ENCODE measurements at places on chromosomes 1 and 21. TPM values are rescaled to one million over a fixed set of nuclear protein-coding genes. Genes with fewer than 3 reads are reported as not detected.
A peak's percentile ranks its signal among the peaks of the same experiment; 100 is the strongest.

GRCh38 chr1:93446837-93447451 is 974 bp upstream of the FNBP1L start:
- ATAC-seq: no peak

DNA sequence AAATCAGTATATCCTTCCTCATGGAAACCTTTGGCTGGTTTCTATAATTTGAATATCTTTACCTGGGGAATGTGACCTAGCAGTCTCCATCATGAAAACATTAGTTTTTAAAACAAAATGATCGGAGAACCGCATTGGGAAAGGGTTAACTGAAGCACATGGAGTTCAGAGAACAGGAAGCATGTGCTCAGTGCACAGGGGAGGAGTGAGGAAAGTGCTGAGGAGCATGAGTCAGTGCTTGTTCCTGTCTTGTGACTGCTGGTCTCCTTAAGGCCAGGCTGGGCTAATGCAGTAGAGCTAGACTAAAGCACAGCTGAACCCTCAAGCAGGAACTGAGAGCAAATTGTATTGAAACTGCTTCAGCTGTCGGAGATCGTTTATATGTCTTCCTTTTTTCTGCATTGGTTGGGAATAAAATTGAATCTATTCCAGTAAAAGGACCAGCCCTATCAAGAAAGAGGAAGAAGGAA is 5.8 kb downstream of the IFI16 start:
- ATAC-seq: peak; percentile 87

- ATAC-seq: no peak
Observed at GRCh38 chr1:2159124-2159523, 35.4 kb downstream of the FAAP20 start.

GRCh38 chr1:24051206-24051945 is 60.6 kb downstream of the MYOM3 start:
- ATAC-seq: no peak

DNA sequence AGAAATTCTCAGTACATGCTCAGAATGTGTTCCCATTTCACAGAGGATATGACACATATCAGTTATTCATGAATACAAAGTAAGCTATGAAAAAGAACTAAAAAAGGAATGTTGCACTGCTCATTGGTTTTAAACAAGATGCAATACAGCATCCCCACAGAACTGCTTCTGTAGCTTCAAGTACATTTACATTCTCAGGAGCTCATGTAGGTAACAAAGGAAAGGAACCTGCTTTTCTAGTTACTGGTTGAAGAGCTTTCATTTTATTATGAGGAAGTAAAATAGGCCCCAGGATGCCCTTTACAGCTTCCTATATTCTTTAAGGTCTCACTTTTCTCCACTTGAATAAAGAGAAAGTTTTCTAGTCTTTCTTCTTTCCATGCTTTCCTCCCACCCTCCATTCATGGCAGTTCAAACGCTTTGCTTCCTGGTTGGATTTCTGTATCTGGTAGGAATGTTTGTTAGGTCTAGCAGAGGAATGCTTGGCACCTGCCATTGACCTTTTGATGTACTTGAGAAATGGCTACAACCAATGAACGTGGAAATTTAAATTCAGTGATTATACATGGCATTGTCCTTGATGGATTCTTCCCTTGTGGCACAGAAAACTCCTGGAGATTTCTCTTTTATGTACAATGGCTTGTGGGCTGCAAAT is 27.1 kb upstream of the KCNK2 start:
- no peak for ATAC-seq

DNA sequence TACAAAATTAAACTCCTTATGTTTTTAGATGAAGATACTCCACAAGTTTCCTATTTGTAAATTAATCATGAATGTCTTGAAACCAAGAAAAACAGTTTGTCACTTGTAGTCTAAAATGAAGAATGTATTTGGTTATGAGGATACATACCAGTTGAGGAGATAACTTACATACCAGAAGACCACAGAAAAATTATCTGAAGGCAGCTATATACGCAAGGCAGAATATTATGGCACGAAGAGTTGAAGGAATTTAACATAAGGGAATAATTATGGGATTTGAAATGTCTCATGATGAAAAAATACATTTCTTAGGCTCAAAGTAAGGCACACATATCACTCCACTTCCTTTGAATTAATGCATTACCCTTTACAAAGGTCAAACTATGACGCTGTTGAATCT is 73.3 kb downstream of the IFI44 start:
- ATAC-seq: no peak

DNA sequence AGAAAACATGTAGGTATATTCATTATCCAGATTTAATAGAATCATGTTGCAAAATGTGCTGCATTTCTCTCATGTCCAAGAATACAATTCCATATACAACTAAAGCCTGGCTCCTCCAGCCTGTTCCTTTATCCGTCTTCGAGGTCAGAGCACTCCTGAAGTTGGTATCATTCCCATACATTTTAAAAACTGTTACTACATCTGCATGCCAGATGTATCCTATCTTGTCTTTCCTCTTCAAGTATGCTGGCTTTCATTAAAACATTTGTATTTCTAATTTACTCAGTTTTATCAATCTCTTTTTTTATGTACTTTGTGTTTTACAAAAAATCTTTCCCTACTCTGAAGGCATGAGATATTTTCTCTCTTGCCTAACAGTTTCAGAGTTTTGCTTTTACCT is 536.6 kb upstream of the USP24 start:
- no peak for ATAC-seq

DNA sequence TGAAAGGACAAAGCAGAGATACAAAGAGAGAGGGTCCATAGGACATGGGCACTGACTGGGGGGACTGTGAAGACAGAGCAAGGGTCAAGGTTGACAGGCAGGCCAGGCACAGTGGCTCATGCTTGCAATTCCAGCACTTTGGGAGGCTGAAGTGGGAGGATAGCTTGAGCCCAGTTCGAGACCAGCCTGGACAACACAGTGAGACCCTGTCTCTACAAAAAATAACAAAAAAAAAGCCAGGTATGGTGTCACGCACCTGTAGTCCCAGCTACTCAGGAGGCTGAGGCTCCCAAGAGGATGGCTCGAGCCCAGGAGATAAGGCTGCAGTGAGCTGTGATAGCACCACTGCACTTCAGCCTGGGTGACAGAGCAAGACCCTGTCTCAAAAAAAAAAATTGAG is 4.4 kb downstream of the CASP9 start:
- no peak for ATAC-seq

DNA sequence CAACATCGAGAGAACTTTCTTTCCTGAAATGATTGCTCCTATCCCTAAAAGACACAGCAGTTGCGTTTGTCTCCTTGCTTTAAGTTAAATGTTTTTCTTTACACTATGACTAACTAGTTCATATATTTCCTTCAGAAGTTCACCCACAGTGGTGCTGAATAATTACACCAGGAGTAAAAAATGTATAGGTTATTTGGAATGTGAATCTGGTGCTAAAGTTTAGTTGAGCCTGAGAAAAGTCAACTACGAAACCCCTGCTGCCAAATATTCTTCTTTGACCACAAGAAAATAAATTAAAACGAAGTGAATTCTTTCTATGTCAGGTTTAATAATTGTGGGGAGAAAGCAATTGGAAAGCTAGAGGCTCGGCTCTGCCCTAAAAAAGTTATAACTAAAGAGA is 52.8 kb downstream of the C4BPA start:
- no peak for ATAC-seq

- ATAC-seq: no peak
Observed at GRCh38 chr1:177926201-177926600, 43.7 kb downstream of the SEC16B start.

DNA sequence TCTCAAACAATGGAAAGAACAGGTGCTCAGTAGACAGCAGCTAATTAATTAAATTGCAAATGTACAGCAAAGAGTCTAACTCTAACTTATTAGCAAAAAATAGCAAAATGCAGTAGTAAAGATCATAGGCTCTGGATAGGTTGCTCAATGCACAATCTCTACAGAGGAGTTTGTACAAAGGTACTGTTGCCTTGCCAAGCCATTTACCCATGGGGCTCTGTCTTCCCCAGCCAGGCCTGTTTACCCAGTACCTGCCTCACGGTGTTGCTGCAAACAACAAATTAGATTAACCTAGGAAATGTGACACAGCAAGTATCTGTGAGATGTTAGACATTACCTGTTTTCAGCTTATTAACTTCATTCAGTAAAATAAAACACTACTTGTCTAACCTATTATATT is 222.0 kb downstream of the DENND1B start:
- no peak for ATAC-seq

DNA sequence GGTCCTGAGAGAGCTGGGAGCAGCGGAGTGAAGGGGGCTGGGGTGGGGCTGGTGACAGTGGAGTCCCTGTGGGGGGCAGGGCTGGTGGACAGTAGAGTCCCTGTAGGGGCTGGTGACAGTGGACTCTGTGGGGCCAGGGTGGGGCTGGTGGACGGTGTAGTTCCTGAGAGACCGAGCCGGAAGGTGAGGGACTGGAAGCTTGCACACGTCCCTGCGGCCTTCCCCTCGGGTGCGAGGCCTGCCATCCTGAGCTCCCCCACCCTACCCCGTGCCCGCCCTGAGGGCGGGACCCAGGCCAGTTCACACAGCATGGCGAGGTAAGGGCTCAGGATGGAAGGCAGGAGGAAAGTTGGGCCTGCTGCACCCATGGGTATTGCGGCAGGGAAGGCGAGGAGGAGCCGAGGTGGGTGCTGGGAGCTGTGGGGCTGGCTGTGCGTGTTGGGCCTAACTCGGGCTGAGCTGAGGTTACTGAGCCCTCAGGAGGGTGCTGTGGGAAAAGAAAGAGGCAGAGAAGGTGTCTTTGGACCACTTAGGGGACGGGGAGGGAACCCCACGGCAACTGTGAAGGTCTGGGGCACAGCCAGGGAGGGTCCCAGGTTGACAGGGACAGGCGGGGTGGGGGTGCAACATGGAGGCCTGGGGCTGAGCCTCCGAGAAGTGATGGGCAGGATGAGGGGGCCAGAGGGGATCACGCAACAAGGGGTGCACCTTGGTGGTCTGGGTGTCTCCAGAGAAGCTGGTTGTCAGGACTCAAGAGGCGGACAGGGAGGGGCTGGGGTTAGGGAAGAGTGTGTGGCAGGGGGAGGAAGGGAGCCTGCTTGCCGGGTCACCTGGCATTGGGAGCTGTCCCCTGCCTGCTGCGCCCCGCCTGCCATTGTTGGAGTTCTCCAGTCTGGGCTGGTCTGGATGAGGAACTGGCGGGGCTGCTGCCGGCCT is 60.8 kb downstream of the PRKCZ start:
- no peak for ATAC-seq

DNA sequence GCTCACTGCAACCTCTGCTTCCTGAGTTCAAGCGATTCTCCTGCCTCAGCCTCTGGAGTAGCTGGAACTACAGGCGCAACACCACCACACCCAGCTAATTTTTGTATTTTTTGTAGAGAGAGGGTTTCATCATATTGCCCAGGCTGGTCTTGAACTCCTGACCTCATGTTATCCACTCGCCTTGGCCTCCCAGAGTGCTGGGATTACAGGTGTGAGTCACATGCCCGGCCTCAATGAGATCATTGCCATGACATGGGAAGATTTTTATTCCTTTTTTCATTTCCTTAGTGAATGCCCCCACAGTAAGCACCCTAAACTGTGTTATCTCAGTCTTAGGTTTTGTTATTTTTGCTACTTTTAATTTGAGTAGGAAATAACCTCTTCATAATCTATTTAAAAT is 977.9 kb downstream of the BRINP3 start:
- no peak for ATAC-seq

- peak; percentile 7 for ATAC-seq
Observed at GRCh38 chr21:44802396-44803153, 955 bp upstream of the UBE2G2 start.

DNA sequence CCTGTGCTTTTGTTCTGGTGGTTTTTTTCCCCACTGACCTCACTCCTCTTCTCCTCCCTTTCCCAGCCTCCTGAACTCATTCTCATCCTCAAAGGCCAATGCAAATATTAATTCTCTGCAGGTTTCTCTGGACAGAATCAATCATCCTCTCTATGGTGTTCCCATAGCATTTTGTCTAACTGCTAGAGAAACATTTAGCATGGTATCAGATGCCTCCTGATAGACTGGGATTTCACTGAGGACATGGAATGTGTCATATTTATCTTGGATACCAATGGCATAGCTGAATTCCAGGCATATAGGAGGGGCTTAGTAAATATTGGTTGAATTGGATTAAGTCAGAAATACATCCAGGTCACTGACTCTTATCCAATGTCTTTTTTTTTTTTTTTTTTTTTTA is 46.1 kb upstream of the SRP9 start:
- no peak for ATAC-seq

DNA sequence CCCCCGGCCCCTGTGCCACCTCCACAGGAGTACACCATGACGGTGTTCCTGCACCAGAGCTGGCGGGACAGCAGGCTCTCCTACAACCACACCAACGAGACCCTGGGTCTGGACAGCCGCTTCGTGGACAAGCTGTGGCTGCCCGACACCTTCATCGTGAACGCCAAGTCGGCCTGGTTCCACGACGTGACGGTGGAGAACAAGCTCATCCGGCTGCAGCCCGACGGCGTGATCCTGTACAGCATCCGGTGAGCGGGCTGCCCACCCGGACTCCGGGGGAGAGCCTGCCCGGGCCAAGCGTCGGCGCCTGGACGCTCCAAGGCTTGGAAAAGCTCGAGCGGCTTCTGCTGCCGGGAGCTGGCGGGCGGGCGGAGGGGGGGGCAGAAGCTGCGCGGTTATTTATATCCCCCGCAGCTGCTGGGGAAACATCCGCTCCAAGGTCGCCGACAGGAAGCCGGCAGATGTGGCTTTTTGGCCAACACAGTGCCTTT is 6.4 kb downstream of the GABRD start:
- no peak for ATAC-seq

- no peak for ATAC-seq
Observed at GRCh38 chr1:29417147-29417858, 181.0 kb downstream of the PTPRU start.

DNA sequence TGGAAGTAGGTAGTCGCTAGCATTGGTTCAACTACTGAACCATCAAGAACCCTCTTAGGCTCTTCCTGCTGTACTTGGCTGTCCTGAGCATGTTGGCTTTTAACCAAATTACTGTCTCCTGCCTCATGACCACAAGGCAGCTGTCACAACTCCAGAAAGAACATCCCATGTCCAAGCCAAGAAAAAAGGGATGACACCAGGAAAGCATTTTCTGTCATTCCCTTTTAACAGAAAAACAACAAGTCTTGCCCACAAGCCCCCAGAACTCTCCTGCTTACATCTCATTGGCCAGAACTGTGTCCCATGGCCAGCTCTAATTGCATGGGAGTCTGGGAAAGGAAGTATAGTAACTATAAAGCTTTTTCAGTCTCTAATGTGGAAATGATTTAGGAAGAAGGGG is 2.4 kb upstream of the RNU5D-1 start:
- ATAC-seq: no peak

GRCh38 chr1:2328676-2329455 is 62.5 kb downstream of the MORN1 start:
- no peak for ATAC-seq

GRCh38 chr1:20666804-20667203 is 5.6 kb upstream of the DDOST start:
- ATAC-seq: peak; percentile 93

Gene PLXNA2
- 0.09 TPM for total RNA-seq

Gene ALX3
- not detected for total RNA-seq

Gene C1orf115
- total RNA-seq: 0.40 TPM

Gene NGF
- not detected for total RNA-seq

Gene TEDDM1
- total RNA-seq: not detected

Gene KRTAP22-2
- not detected for total RNA-seq

Gene MCOLN3
- 0.90 TPM for total RNA-seq

Gene TOMM20
- 110 TPM for total RNA-seq

Gene TTC34
- 2.5 TPM for total RNA-seq

Gene KISS1
- not detected for total RNA-seq

Gene SUSD4
- total RNA-seq: 0.42 TPM

Gene RGS18
- total RNA-seq: 0.43 TPM

Gene PGBD5
- total RNA-seq: not detected
